Suppressor macrophage treated with lipopolysaccharide for 4 hours (primary cell): ENCODE measurements at places on chromosomes 7 and 10.

DNA sequence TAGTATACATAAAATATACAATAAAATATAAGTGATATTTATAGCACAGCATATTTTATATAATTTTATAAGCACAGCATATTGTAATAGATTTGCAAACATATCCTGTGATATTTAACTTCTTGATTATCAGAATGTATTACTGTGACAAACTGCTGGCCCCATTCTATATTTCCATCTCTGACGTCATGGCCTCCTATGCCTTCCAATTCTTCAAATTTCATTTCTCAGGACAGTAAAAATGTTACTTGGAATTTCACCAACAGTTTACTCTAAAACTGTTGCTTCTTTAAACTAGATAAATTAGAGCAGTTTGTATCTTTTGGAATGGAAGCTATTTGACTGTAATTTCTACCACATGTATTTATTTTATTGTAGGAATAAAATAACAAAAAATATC is 102.5 kb upstream of the SLC25A13 start:
- no peak for DNase-seq

GRCh38 chr10:11257440-11258090 is 239.9 kb downstream of the CELF2 start:
- no peak for DNase-seq

GRCh38 chr10:110368002-110368401 is 63.3 kb upstream of the SMNDC1 start:
- peak; percentile 83 for DNase-seq

GRCh38 chr7:98881561-98882315 is 3.4 kb downstream of the TRRAP start:
- DNase-seq, result no peak

DNA sequence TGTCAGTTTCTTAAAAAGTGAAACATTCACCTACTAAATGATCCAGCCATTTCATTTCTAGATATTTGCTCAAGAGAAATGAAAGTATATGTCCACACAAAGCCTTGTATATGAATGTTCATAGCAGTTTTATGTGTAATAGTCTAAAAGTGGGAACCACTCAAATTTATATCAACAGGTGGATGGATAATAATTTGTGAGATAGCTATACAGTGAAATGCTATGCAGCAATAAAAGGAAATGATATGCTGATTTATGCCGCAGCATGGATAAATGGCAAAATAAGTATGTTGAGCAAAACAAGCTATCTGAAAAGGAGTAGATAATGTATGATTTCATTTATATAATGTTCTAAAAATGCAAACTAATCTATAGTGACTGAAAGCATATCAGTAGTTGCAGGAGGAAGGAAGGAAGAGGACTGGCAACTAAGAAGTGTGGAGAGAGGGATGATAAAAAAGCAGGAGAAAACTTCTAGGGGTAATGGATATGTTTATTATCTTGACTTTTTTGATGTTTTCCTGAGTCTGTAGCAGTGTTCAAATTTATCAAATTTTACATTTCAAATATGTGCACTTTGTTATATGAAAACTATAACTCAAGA is 80.6 kb downstream of the ABCB5 start:
- DNase-seq, result no peak

DNA sequence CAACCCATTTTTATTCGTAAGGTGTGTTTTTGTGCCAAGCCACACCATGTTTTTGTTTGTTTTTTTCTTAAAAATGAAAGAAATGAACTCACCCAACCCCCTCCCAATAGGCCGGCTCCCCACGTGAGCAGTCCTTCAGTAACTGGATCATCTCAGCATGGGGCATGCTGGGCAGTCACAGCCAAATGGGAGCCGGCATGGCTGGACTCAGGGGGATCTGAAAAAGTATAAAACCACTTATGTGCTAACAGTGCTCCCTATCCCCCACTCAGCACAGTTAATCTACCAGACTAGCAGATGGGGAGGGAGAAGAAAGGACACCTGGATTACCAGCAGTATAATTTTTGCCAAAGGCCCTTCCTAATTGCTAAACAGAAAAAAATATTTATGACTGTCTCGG is 39.3 kb downstream of the BAZ1B start:
- DNase-seq, result no peak

DNA sequence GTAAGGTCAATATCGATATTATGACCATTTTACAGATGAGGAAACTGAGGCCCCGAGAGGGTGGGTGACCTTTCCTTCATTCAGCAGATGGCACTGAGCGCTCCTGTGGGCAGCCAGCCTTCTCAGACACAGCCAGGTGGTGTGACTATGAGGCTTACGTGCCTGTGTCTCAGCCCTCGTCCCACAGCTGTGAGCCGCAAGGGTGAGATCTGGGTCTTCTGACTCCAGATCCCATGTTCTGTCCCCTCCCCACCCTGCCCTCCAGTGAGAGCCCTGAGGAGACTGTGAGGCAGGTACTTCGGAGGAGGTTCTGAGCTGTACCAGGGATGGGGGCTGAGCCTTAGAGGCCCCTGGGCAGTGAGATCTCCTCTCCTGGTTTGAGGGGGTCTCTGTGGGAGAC is 613.8 kb upstream of the FOXK1 start:
- DNase-seq, result no peak

- no peak for DNase-seq
Observed at GRCh38 chr7:142932386-142933091, 1.0 kb downstream of the TRPV5 start.

- DNase-seq, result no peak
Observed at GRCh38 chr7:131274986-131275385, 52.7 kb upstream of the MKLN1 start.

- DNase-seq, result no peak
Observed at GRCh38 chr10:27719052-27719451, 26.6 kb downstream of the MKX start.

- DNase-seq, result no peak
Observed at GRCh38 chr7:85512790-85513189, 325.9 kb upstream of the SEMA3D start.

- no peak for DNase-seq
Observed at GRCh38 chr7:39446546-39446945, 119.7 kb upstream of the YAE1 start.

- DNase-seq, result peak; percentile 14
Observed at GRCh38 chr7:4739528-4739992, 35.9 kb upstream of the AP5Z1 start.

DNA sequence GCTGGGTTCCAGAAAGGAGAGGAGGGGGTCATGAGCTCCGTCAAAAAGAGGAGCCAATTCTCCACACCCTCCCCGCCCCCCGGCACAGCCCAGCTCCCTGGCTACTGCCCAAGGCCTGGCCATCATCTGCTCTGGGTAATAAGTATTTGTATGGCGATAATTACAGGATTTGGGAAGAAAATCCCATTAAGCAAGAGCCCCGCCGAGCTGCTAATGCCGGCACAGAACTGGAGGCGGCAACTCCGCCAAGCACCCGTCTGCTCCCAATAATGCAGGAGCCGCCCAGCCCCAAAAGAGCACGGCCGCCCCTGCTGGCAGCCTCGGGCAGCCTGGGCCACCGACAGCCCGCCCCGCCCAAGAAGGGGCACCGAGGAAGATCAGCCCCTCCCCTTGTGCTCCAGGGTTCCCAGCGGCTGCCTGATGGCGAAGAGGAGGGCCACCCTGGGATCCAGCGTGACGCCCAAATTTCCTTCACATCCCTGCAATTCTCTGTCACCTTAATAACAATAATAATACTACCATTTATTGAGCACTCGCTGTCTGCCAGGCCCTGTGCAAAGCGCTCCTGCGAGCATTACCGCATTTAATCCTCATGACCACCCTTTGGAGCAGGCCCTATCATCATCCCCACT is 5.9 kb downstream of the SLIT1 start:
- DNase-seq, result peak; percentile 28
